ENCODE measurements at places on chromosomes 1 and 21. TPM values are rescaled to one million over a fixed set of nuclear protein-coding genes. Genes with fewer than 3 reads are reported as not detected.

RPTN gene
- polyA plus RNA-seq: not detected

JAM2 gene
- polyA plus RNA-seq: 12.8 TPM

HPDL gene
- 0.55 TPM for polyA plus RNA-seq

DIRAS3 gene
- 2.4 TPM for polyA plus RNA-seq

LENEP gene
- not detected for polyA plus RNA-seq

RCSD1 gene
- polyA plus RNA-seq: 25.0 TPM

TMEM200B gene
- polyA plus RNA-seq: 3.4 TPM

GJC2 gene
- polyA plus RNA-seq: 3.4 TPM

ANKRD35 gene
- 2.1 TPM for polyA plus RNA-seq

RIPK4 gene
- polyA plus RNA-seq: 5.0 TPM

PROX1 gene
- polyA plus RNA-seq: 0.45 TPM

HSPA6 gene
- 29.3 TPM for polyA plus RNA-seq

VAV3 gene
- polyA plus RNA-seq: 1.7 TPM

IFNLR1 gene
- 3.0 TPM for polyA plus RNA-seq

RBM15 gene
- 4.8 TPM for polyA plus RNA-seq

SERTAD4 gene
- 1.9 TPM for polyA plus RNA-seq

NUP210L gene
- 0.03 TPM for polyA plus RNA-seq

OR2T11 gene
- not detected for polyA plus RNA-seq

ABCD3 gene
- 29.0 TPM for polyA plus RNA-seq

LMOD1 gene
- polyA plus RNA-seq: 9.6 TPM

PKN2 gene
- polyA plus RNA-seq: 15.7 TPM

MTARC2 gene
- 21.4 TPM for polyA plus RNA-seq

ITLN2 gene
- 9.0 TPM for polyA plus RNA-seq

UBIAD1 gene
- polyA plus RNA-seq: 7.5 TPM

IGSF8 gene
- 27.7 TPM for polyA plus RNA-seq

IL20 gene
- 0.11 TPM for polyA plus RNA-seq

CD244 gene
- polyA plus RNA-seq: 3.1 TPM

AADACL4 gene
- polyA plus RNA-seq: not detected

LCK gene
- polyA plus RNA-seq: 2.4 TPM

CLEC20A gene
- not detected for polyA plus RNA-seq

VWA1 gene
- 65.6 TPM for polyA plus RNA-seq

MAD2L2 gene
- 32.8 TPM for polyA plus RNA-seq

FLAD1 gene
- 31.9 TPM for polyA plus RNA-seq

MFAP2 gene
- polyA plus RNA-seq: 7.4 TPM

SPTA1 gene
- 0.17 TPM for polyA plus RNA-seq

PRKCZ gene
- 55.2 TPM for polyA plus RNA-seq

KRTAP19-8 gene
- polyA plus RNA-seq: not detected

ARMH1 gene
- 35.3 TPM for polyA plus RNA-seq

SGIP1 gene
- 3.9 TPM for polyA plus RNA-seq

AADACL3 gene
- not detected for polyA plus RNA-seq

TP73 gene
- polyA plus RNA-seq: 1.7 TPM

NID1 gene
- polyA plus RNA-seq: 34.4 TPM

LCE1B gene
- polyA plus RNA-seq: not detected

Data from lung (tissue), 17 donors.